ENCODE measurements at places on chromosomes 6 and 20.
A peak's percentile ranks its signal among the peaks of the same experiment; 100 is the strongest.

DNA sequence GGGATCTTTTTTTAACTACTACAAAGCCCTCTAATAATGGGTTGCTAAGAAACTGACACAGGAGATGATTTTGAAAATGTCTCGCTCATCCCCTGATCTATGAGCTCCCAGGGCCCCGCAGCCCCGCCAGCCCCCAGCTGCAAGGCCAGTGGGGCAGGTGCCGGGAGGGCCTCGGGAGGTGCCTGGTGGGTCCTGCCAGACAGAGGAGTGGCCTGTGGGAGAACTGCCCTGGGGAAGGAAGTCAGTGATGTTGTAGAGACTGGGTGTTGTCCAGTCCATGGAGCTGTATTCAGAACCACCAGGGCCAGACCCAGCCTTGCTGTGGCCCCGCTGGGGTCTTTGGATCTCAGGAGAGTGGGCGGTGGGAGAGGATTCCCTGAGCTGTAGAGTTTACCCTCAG lies 258.7 kb downstream of the TAF4 start:
- DNase-seq: no peak

DNA sequence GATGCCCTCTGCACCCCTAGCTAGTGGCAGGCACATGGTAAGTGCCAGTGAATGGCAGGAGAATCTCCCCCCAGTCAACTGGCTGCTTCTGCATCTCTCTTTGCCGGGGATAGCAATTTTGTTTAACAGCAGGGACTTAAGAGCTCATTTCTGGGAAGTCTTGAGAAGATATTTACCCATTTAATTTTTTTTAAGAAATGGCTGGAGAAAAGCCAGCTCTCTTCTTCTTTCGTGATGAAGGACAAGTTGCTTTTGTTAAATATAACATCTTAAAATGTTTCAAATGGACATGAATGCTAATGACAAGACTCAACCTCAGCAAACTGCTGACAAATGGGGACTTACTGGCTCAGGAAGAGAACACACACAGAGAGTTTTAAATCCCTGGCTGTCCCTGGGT lies 55.0 kb upstream of the IYD start:
- DNase-seq: no peak

DNA sequence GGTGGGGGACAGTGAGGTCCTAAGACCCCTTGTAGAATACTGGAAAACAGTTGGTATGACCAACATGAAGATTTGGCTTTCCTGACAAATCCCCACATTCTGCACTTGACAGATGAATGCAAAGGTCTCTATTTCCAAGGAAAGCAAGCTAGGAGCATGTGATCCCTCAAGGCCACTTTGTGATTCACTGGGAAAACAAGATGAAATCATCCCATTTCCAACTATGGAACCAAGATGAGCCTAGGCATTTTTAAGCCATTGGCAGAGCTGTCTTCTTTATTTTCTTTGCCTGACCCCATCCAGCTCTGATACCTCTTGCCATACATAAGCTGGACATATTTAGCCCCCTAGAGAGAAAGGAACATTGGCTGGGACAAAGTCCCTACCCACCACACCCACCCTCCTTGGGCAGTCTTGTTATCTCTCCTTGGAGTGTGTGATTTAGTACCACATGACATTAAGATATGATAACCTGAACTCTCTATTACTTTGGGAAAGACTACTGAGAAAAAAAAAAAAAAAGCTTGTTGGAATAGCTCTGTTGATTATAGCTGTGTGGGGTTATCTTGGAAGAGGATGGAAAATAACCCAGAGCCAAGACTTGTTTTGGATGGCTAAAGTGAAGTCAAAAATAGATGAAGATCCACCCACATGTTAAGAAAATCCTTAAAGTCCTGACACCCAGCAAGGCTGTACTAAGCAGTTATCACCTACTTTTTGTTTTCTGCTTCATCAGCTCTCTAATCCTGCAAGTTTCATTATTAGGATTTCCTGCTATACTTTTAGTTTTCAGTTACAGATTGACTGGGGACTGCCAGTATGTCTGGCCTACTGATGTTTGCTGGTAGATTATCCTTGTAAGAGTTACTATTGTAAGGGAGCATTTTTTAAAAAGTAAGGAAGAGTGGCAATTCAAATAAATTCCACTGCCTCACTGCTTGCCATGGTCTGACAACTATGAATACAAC lies 90.1 kb upstream of the PREP start:
- DNase-seq: no peak

DNA sequence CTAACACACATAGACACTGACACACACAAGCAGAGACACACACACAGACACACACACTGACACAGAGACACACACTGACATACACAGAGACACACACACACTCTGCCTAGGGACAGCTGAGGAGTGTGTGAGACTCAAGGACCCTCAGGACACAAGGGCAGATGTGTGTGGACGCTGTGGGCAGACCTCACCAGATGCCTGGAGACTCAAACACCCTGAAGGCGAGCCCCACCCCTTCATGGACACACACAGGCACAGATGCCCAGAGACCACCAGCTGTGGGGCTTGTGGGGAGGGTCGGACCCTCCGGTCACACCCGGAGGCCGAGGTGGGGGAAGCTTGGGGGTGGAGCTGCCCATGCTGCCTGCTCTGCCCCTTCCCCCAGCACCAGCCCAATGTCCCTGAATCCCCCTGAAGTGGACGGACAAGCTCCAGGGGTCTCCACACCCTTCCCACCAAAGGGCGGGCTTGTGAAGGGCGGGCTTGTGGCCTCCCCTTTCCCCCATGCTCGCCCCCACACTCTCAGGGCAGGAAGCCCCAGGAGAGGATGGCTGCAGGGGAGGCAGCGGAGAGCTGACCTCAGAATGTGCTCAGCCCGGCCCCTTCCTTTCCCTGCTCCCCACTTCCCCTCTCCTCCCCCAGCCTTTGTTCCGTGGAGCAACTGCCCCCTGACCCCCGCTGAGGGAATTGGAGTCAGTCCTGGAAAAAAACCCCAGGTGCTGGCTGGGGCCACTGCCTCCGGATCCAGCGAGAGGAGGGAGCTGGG lies 13.9 kb upstream of the ABHD16B start:
- no peak for DNase-seq

DNA sequence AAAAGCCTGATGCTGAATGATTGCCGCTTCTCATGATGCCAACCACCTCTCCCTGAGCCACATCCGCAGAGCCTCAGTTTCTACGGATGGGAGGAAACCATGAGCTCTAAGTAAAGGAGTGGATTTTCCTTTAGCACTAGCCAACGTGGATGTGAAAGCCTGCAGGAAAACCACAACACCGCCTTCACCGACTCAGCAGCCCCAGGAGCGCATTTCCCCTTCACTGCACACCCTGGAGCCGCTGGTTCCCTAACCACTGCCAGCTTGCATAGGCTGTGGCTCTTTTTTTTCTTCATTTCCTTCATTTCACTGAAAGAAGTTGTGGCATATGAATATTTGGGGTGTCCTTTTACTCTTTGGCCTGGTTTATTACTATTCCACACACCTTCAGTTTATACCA lies 50.5 kb upstream of the SSTR4 start:
- no peak for DNase-seq

GRCh38 chr6:7100753-7101081 lies 7.0 kb upstream of the RREB1 start:
- no peak for DNase-seq

GRCh38 chr20:62020935-62021701 lies 44.6 kb downstream of the TAF4 start:
- DNase-seq: no peak

DNA sequence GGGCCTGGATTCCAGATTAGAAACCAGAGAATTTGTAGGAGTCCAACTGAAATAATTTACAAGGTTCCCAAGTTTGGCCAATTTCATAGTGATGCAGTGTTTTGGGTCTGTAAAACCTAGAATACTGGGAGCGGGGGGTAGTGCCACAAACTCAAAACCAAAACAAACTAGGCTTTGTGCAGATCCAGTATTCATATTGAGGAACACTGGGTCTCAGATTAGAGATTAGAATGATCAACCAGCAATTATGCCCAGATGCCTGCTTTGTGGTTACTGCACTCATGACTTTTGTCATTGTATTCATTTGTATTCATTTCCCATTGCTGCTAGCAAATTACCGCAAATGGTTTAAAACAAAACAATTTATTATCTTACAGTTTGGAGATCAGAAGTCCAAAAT lies 3.2 kb upstream of the NDUFAF4 start:
- no peak for DNase-seq

- DNase-seq: no peak
These were observed 81.0 kb downstream of the MYB start for GRCh38 chr6:135261872-135262725.

DNA sequence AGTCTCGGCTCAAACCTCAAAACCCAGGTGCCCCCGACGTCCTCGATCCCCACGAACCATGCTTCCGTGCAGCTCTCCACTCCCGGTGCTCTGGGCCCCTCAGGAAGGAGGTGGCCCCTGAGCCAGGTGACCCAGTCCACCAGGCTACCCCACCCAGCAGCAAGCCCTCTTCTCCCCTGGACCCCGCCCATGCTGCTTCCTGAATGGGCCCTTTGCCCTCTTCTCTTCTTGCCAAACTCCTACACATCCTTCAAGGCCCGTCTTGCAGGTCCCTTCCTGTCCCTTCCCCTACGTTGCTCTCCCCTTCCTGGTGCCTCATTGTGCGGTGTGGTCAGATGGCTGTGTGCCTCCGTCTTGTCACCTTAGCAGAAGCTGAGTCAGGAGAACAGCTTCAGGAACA lies 3.4 kb upstream of the GATA5 start:
- no peak for DNase-seq

DNA sequence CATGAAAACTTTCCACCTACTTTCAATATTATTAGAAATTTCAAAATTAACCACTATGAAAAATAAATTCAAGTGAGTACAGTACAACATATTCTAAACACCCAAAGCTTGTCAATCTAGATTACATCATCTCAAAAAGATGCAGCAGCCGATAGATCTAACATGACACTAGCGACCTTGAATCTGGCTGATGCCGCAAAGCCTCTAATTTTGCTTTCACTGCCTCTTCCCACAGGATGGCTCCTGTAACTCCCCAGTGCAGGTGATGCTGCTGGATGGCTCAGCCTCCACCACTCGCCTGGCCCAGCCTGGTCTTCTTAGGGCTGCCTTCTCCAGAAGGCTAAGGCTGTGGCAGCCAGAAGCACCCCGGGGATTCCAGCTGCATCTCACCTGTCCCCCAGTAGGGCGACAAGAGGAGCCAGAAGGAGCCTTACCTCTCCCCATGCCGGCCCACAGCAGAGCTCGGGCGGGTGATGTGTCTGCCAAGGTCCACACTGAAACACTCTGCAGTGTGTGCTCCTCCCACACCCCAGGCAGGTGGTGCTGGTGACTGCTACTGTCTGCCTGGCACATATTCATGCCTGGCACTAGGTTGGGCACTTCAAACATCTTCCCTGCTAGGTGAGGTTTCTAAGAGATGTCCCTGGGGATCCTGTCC lies 82.1 kb downstream of the SLC23A2 start:
- DNase-seq: no peak

- DNase-seq: no peak
These were observed 46.8 kb upstream of the STX16 start for GRCh38 chr20:58604128-58604881.

GRCh38 chr6:130720076-130720715 lies 107.0 kb upstream of the SMLR1 start:
- DNase-seq: no peak

GRCh38 chr6:2157441-2158127 lies 87.8 kb downstream of the GMDS start:
- DNase-seq: peak; percentile 35

DNA sequence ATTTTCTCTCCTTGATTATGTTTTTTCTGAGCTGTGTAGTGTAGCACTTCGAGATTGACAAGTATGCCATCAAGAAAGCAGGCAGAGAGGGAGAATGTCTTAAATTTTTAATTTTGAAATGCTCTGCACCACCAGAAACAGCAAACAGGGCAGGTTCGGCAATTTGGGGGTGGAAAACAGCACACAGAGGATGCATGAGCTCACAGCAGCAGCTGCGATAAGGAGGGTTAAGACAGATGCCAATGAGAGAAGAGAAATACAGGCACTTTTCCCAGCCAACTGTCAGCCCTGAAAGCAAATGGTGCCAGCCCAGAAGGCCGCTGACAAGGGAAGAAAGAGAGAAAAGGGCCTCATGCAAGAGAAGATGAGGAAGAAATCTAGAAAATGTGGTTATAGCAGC lies 15.1 kb upstream of the SNRPB2 start:
- DNase-seq: no peak

DNA sequence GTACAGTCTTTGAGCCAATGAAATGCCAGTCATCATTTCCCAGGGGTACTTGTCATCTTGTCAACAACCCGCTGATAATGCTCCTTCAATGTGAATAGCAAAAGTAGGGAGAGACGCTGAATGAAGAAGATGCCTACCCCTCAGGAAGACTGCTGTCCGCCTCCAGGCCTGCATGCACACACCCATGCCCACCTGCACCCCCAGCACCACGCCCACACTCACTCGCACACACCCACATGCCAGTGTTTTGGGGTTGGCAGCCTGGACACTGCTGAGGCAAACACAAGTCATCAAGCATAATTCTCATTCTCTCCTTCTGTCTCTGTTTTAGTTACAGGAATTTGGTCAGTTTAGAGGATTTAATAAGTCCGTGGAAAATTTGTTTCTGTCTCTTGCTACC lies 63.6 kb downstream of the SYTL3 start:
- no peak for DNase-seq

DNA sequence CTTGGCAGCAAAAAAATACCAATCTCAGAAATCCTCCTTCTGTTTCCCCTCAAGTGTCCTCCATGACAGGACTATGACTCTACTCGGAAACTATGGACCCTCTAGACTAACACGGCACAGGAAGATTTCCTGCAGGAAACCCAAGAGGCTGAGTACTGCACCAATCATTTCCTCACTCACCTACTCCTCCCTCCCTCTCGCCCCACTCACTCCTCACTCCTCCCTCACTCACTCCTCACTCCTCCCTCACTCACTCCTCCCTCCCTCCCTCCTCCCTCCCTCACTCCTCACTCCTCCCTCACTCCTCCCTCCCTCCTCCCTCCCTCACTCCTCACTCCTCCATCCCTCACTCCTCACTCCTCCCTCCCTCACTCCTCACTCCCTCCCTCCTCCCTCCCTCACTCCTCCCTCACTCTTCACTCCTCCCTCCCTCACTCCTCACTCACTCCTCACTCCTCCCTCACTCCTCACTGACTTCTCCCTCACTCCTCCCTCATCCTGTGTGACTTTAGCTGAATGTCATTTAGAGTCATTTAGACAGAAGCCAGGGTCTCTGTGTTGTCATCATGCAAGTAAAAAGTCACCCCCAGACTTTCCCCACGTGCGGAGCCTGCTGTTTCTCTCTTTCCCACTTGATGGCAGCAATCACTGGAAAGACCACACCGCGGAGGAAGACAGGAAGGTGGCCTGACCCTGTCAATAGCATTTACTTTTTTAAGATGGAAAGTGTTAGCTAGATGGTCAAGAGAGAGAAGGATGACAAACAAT lies 226.8 kb upstream of the PDE10A start:
- DNase-seq: no peak

DNA sequence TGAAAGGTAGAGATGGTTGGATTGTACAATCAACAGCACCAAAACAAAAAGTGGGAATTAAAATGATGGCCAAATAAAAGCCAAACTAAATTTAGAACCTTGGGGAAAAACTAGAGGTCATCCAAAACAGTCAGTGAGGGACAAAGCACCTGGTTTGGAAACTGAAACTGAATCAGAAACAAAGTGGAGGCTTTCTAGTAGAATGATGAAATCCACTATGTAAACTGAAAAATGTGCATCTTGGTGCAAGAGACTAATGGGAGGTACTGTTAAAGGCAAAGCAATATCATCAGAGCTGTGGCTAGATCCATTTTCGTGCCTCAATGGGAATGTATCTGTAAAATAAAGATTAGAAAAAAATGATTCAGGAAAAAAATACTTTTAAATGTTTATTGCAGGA lies 380.0 kb upstream of the GJE1 start:
- no peak for DNase-seq

- no peak for DNase-seq
These were observed 172.7 kb downstream of the SCP2D1 start for GRCh38 chr20:18986146-18986830.

GRCh38 chr6:167952512-167952859 lies 45.0 kb upstream of the KIF25 start:
- no peak for DNase-seq

Data from GM12864 (cell line).